ENCODE measurements at places on chromosomes 2 and 18.

- DNase-seq: no peak
Observed at GRCh38 chr2:66536997-66537396, 102.1 kb downstream of the MEIS1 start.

GRCh38 chr2:240643093-240643810, 18.0 kb downstream of the GPR35 start:
- no peak for DNase-seq

DNA sequence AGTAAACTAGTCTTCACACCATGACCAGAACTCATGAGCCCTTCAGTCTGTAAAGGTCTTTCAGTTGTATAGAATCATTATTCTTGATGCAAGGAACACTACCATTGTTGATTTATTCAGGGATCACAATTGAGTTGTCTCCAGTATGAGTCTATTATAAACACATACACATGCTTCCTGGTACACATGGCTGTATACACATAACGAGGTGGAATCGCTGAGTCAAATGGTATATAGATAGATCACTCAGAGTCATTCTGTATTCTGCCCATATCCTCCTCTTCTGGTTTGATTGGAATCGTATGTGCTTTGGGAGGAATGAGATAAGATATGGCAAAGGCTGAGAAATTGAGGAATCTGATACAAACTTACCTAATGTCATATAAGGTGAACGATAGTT, 216.0 kb downstream of the UBE2E3 start:
- DNase-seq: no peak

GRCh38 chr2:126239320-126239955, 416.5 kb upstream of the GYPC start:
- DNase-seq: no peak

DNA sequence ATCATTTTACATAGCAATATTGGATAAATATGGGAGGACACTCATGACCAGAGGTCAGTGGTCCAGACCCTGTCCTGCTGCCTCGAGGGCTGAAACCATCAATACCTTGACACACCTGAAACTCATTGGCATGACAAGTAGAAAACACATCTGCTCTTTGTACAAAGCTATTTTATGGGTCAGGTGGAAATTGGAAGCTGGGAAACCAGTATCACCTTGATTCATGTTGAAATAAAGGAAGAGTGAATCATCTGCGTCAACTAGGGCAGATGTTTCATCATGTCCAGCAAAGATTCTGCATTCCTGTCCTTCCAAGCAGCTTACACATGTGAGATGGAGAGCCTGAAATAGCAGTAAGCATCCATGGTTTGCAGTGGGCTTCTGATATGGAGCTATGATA, 80.0 kb upstream of the ERBB4 start:
- DNase-seq: no peak

- no peak for DNase-seq
Observed at GRCh38 chr2:158667586-158667985, 127.5 kb upstream of the DAPL1 start.

Data from activated naive CD4-positive, alpha-beta T cell (primary cell).